ENCODE measurements at places on chromosomes 5 and 9.

DNA sequence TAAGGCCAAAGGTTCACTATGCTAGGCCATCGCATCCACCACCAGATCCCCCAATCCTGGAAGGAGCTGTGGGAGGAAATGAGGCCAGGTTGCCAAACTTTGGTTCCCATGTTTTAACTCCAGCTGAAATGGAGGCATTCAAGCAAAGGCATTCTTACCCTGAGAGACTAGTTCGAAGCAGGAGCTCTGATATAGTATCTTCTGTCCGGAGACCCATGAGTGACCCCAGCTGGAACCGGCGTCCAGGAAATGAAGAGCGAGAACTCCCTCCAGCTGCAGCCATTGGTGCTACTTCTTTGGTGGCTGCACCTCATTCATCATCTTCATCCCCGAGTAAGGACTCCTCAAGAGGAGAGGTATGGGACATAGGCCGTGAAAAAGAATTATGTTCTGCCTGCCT lies 75.6 kb downstream of the GAPVD1 start:
- no peak for DNase-seq

DNA sequence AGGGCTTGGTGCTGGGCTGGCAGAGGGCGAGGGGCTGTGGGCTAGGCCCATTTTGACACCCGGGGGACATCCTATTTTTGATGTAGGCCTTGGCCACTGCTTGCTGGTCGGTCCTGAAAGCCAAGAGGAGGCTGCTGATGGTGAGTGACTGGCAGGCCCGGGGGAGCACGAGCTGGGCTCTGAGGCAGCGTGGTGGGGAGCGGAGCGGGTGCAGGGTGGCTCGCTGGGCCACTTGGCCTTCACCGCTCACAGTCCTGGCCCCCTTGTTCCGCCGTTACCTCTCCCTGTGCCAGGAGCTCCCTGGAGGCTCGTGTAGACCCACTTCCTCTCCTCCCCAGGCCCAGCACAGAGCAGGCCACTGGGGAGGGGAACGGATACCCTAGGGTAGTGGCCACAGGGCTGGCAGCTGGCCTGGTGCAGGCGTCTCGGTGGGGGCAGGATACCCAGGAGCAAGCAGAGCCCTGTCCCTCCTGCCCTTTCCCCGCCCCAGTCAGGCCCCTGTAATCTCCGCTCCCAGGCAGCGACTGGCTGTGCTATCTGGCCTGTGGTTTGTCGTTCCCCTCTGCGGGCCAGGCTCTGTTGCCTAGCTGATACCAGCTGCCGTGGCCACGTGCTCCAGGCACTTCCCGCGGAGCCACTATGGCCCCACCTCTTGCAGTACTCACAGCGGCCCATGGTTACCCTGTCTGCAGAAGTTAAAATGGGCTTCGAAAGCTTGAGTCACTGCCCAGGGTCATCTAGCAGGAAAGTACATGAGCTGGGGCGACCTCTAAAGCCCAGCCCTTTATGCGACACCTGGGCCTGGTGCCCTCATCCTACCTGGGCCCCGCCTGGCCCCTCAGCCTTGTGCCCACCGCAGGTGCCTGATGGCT lies 11.7 kb upstream of the DOLPP1 start:
- no peak for DNase-seq

- no peak for DNase-seq
Observed at GRCh38 chr5:101783241-101784013, 512.7 kb downstream of the SLCO4C1 start.

DNA sequence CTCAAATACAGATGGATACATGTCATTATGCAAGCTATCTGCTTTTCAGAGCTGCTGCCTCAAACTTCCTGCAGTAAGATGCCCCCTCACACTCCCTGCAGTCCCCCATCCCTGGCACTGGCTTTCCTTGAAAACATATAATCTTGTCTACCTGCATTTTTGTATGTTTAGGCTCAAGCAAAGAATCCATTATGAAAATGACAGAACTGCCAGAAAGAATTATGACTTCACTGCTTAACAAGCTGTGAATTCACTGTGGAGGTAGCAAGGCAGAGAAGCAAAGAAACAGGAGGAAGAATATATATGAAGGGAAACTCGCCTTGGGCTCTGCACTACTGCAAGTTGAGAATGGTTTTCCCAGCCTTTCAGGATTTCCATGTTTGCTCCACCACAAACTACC lies 39.4 kb upstream of the PPP2R2B start:
- no peak for DNase-seq

GRCh38 chr5:137264041-137264440 lies 235.1 kb downstream of the SPOCK1 start:
- DNase-seq: no peak

Data from NCI-H2081 treated with DMSO at 0.1 percent for 48 hours (cell line).